ENCODE measurements at places on chromosomes 11 and 22.

DNA sequence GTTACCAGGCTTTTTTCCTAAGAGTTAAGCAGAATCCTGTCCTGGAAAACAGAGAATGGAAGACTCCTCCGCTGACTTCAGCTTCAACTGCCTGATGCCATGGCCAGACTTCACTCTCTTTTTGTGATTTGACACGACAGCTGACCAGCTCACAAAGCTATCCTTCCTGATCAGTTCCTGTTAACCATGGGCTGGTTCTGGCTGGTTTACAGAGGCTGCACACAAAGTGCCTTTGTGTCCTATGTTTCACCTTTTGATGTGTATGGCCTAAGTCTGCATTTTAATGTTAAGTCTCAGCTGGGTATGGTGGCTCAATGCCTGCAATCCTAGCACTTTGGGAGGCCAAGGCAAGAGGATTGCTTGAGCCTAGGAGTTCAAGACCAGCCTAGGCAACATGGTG, 11.1 kb downstream of the FOLR3 start:
- DNase-seq, result no peak

DNA sequence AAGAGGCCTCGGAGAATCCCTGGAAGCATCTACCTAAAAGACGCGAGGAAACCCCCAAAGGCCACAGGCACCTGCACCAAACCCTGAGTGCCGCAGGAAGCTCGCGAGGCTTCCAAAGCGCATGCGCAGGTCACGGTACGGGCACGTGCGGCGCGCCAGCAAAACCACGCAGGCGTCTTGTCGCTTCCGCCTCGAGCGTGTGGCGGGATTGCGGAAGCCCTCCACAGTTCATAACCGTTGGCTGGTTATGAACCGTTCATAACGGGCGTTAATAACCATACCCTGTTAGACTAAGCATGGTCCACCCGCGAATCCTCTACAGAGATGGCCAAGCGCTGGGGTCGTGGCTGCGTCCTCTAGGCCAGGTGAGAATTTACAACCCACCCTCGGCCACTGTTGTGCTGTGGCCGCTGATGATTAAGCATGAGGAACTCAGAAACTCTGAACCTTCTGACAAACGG, 46.4 kb downstream of the MORC2 start:
- DNase-seq, result no peak

DNA sequence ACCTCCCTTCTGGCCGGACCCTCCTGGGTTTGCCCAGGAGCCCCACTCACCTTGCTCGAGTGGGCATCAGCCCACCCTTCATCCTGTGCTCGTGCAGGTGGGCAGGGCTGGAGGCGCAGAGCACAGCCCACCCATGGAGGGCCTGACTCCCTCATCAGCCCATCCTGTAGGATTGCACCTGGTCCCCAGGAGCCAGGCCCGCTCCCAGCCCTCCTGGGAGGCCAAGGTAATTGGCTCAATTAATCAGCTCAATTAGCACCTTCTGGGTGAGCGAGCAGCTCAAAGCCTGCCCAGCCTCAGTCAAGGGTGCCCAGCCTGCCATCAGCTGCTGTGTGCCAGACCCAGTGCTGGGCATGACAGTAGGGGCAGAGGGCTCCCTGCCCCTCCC, 58.1 kb upstream of the NECTIN1 start:
- DNase-seq, result peak; percentile 46

DNA sequence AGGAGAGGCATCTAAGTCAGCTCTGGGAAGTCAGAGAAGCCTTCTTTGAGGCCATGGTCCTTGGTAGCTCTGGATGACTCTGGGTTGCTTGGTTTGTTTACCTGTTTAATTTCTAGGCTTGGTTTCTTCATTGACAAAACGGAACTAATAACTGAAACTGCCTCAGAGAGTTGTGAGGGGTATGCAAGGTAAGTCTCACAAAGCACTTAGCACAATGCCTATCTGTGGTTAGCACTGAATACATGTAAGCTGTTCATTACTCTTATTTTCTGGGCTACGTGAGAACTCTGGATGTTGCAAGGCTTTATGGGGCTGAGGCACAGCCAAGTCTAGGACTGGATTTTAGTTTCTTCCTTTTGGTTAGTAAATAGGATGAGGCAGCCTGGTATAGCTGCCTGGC, 225.8 kb upstream of the NCAM1 start:
- DNase-seq, result no peak

DNA sequence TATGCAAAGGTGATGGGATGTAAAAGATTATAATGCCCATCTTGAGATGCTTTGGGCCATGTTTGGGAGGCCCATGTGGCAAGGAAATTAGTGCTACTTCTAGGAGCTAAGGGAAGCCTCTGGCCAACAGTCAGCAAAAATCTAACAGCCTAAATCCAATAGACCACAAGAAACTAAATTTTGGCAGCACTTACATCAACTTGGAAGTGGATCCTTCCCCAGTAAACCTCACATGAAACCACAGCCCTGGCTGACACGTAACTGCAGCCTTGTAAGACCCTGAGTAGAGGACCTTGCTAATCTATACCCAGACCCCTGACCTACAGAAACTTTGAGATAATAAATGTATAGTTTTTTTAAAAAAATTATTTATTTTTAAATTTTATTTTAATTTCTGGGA, 13.1 kb upstream of the GRK3 start:
- DNase-seq, result no peak

GRCh38 chr22:29704528-29705285, 15.1 kb upstream of the CABP7 start:
- DNase-seq, result no peak

GRCh38 chr11:75325713-75326438, 25.6 kb downstream of the ARRB1 start:
- no peak for DNase-seq

DNA sequence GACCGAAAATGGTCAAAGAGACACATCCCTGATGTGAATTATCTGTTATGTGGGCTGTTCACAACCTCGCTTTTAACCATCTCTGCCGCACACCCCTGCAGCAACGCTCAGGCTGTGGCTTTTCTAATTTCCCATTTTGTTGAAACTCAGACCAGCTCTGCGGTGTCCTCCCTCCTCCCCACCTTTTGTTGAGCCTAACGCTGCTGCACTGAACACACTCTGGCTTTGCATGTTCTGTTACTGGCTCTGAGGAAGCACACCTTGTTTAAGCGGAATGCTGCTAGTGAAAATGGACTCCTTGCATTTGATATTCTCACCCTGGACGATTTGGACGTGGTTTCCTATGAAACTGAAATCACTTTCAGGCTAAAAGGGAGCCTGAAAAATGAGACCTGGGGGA, 198.5 kb upstream of the MTNR1B start:
- no peak for DNase-seq

DNA sequence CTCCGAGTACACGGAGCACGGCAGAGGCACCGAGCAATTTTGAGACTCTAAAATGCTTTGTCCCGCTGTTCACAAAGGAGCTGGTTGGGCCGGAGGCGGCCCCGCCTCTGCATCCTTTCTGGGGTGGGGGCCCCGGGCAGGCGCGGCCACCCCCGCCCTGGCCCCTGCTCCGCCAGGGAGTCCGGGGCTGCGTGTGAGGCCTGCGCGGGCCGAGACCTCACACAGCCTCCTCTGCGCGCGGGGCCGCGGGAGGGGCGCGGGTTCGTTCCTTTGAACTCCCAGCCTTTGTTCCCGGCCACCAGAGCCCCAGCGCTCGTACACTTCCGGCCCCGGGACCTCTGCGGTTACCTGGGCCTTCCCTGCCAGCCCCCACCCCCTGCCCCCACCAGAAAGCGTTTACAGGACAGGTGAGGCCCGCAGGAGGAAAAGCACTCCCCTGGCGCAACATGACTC, 1.6 kb downstream of the FGF19 start:
- DNase-seq, result no peak

DNA sequence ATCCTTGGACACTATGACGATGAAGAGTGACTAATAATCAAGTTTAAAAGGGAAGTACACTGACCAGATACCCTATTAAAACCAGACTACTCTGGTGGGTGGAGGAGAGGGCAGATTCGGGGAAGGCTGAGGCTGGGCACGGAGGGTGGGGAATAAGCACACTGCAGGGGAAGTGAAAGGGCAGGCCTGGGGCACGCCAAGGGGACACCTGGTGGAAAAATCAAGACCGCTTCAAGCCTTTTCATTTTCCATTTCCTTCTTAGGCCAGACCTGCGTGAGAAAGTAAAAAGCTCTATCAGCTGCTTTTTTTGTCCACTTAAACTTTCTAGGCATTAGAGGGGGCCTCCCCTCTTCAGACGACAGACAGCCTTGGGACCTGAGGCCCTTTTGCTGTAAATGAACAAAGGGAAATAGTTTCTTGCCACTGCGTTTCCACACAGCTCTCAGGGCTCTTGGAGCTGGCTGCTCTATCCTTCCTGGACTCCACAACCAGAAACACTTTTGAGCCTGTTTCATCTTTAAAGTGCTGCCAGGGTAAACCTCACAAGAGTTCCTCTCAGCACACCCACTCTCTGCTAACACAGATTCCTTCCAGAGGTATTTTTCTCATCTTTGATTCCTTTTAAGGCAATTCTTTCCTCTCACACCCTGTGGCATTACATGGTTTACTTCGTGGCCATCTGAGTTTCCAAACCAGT, 25.0 kb upstream of the SERPIND1 start:
- no peak for DNase-seq

DNA sequence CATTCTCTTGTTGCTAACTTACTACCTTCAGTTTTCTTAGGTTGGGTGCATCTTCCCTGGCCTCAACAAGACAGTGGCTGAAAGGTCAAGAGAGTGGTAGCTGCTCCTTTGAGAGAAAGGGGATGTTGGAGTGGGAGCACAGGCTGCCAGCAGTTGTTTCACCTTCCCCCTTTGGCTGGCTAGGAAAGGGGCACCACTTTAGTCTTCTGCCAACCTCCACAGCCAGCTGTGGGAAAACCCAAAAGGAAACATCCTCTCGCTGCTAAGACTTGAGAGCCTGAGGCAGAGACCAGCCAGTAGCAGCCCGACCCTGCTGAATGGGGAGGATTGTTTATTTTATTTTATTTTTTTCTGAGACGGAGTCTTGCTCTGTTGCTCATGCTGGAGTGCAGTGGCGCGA, 34.4 kb downstream of the MARK2 start:
- no peak for DNase-seq

DNA sequence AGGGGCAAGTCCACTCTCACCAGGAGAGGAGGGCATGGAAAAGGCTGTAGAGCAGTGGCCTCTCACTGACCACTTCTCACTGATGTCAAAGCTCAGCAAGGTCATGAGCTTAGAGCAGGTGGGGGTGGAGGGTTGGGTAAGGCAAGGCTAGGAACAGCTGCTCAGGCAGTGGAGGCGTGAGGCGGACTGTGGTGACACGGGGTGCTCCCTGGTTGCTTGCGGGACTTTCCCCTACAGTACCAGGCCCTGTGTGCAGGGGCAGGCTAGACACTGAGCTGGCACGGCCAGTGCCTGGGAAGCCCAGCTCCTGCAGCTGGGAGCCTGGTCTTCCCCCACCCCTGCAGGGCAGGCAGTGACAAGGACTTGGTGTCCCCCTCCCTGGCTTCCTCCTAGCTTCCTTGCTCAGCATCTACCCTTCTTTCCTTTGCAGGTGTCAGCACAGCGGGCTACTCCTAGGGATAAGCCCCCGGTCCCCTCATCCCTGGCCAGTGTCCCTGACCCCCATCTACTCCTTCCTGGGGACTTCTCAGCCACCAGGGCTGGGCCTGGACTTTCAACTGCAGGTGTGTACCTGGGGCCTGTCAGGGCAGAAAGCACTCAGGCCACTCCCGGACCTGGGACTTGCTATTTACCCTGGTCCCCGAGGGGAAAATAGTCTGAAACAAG, 45.6 kb downstream of the PISD start:
- DNase-seq, result no peak

DNA sequence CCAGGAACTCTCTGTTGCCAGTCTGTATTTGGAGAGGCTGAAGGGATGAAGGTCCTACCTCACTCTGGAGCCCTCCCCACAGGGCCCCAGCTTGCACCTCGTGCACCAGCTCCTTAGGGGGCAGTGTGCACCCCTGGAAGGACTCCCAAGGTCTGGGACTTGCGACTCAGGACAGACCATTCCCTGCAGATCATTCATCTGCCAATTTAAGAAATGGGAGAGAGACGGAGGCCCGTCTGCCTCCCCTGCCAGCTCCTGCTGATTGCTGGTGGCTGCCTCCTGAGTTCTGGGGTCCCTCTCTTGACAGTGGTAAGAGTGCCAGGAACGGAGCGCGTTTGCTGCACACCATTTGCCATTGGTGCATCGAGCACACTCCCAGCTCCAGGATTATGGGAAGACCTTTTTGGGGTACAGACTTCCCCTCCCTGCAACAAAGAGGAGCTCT, 27.4 kb upstream of the MALAT1 start:
- DNase-seq, result no peak

DNA sequence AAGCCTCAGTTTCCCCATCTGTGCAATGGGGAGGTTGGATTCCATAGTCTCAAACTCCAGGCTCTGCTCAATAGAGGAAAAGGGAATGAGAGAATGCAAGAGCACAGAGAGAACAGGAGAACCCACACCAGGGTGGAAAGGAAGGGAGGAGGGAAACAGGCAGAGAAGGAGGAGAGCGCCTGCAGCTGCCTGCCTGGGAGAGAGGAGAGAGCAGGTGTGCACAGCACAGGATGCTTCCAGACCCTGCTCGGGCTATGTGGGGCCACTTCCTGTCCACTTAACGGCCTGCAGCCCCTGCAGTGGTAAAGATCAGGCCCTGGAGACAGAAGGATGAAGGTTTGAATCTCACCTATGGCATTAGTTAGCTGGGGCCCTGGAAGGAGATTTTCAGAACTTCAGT, 12.3 kb downstream of the LRRC32 start:
- DNase-seq, result no peak

DNA sequence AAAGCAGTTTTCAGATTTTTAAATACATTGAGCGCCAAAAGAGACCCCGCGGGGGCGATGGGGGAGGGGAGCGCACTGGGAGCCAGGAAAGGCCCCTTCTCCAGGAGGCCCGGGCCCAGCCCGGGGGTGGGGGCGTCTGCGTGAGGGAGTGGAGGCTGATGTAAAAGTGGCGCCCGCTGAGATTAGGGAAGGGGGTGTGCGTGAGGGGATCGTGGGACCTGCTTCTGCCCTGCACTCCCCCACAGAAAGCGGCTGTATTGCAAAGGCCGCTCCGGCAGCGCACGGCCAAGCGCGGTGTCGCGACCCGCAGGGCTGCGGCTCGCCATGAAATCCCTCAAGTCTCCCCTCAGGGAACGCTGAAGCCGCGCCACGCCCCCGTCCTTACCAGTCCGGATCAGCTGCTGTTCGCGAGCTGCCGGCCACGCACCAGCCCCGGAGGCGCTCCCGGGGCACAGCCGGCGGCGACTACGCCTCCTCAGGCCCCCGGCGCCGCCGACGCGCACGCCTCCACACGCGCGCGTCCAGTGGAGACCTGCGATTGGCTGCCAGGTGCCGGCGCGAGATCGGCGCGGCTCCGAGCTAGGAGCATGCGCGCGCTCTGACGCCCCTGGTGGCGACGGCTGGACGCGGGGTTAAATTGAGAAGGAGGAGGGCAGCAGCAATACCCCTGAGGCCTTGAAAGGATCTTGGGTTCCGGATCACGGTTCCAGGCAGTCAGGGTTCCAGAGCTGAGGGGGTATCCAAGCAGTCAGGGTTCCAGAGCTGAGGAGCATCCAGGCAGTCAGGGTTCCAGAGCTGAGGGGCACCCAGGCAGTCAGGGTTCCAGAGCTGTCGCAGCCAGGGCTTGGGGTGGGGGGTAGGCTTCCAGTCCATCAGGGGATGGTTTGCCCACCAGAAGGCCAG, at the start of gene ZNF280B:
TSS of gene ZNF280B (minus strand) at position 469 of the 903 bp plus-strand sequence. CDS start 19,344 bp downstream, outside the sequence.
- peak; percentile 90 for DNase-seq

Data from NCI-H2171 (cell line).